T follicular helper cell (primary cell): ENCODE measurements at places on chromosomes 2 and 18.

DNA sequence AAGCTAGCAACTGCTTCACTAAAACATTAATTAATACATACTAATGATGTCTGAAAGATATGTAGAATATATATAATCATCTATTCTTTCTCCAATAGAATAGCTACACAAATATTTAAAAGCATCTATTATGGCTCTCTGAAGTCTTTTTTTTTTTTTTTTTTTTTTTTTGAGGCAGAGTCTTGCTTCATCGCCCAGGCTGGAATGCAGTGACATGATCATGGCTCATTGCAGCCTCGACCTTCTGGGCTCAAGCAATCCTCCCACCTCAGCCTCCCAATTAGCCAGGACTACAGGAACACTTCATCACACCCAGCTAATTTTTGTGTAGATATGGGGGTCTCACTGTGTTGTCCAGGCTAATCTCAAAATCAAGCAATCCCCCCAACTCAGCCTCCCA is 120.4 kb upstream of the KYNU start:
- DNase-seq = no peak

DNA sequence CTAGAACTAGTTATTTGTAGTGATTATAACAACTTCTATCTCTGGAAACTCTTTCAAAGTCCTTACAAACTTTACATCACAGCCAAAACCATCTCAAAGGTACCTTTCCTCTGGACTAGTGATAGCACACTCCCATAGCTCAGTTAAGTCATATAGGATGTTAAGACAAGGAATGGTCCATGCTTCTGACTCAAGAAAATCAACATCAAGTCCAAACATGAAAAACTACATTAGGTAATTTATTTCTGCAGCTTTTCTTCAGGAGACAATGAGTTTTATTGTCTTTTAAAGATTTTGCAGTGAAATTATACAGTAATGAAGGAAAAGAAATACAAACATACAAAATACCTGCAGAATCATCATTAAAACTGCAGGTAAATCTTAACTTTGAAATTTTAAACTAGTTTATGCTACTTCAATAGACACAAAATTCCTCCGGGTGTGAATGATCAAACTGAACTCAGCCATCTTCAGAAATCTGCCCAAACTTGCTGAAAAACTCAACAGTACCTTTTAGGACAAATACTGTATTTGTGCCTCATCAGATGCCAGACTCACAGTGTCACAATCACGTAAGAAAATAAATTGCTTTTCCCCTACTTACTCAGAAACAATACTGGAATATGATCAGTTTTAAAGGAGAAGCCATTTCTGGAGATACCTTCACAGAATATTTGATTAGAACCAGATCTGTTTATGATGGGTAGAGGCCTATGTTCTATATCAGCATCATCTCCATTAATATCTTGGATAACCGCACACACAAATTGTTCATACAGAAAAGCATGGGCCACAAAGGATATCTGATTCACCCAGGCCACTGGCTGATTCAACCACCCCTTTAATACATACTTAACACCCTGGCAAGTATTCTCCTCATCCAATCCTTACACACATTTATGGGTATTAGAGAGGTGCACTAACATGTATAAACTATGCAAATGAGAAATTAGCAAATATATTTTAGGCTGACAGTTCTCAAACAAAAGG is 2.6 kb downstream of the TMEM131 start:
- DNase-seq = no peak

DNA sequence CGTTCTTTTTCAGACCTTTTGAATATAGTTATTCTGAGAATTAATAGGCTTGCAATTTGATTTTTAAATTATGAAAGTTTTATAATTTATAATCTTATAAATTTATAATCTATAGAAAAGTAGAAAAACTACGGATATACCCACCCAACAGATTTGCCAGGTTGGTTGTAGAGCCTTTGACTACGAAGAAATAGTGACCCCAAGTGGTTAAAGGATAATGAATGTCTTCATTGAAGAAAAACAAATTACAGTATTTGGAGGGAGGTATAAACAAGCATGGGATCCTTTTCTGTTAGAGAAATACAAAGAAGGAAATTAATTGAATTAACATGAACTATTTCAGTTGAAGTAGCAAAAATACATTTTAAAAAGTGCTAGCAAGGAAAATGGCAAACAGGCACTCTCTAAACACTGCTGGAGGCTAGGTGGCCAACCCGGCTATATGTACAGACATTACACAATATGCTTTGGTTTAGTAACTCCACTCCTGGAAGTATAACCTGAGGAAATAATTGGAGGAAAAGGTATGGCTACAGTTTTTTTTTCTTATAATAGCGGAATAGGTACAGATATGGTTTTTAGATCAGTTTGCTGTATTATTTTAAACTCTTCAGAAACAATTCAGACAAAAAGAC is 110.9 kb downstream of the MIB1 start:
- DNase-seq = no peak

GRCh38 chr2:232672588-232672987 is 24.5 kb upstream of the GIGYF2 start:
- DNase-seq = no peak

GRCh38 chr2:115277366-115277765 is 834.9 kb downstream of the DPP10 start:
- DNase-seq = no peak

- no peak for DNase-seq
These were observed 1651.8 kb downstream of the DPP10 start for GRCh38 chr2:116094196-116094595.

DNA sequence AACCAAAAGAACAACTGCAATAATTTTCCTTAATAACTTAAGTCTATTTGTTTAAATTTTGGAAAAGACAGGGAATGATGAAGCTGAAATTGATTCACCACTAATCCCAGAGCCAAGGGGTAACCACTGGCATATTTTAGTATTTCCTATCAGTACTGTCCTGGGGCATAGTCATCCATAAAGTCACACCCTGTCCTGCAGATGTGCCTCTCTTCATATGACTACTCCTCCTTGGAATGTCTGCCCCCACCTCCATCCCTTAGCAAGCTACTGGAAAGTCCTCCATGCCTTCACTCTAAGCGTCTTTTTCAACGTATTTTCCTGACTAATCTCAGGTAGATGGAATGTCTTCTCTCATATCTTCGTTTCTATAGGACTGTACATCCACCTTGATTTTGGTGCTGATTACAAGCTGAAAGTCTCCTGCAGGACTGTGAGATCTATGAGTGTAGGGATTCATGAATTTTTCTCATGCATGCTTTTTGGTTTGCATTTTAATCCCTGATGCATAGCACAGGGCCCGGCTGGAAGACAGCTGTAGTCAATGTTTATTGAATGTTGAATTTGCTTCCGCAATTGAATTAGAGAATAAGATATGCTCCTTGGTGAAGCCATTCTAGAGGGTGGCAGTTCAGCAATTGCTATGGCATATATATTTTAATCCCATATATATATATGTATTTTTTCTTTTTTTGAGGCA is 85.6 kb downstream of the MOGAT1 start:
- DNase-seq = no peak

GRCh38 chr18:55264108-55264507 is 304.8 kb upstream of the CCDC68 start:
- no peak for DNase-seq

GRCh38 chr18:48123324-48123723 is 192.9 kb upstream of the SMAD2 start:
- no peak for DNase-seq

GRCh38 chr2:221293949-221294742 is 278.0 kb downstream of the EPHA4 start:
- no peak for DNase-seq

DNA sequence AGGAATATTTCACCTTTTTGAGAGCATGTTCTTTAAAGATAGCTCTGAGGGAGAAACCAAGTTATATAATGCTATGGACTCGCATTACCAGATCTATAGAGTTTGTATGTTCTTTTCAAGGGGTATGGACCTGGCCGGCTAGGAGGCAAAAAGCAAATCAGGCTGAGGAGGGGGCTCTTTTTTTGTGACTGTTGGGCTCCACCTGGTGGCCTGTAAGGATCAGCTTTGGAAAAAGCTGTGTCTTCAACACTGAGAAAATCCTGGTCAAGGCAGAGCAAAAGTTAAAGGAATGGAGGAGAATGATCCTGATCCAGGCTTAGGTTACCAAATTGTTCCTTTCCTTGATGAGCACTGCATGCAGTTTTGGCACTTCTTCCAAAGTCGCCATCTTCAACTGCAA is 180.5 kb downstream of the DIS3L2 start:
- no peak for DNase-seq

GRCh38 chr2:100776445-100776844 is 43.5 kb upstream of the NPAS2 start:
- DNase-seq = no peak

DNA sequence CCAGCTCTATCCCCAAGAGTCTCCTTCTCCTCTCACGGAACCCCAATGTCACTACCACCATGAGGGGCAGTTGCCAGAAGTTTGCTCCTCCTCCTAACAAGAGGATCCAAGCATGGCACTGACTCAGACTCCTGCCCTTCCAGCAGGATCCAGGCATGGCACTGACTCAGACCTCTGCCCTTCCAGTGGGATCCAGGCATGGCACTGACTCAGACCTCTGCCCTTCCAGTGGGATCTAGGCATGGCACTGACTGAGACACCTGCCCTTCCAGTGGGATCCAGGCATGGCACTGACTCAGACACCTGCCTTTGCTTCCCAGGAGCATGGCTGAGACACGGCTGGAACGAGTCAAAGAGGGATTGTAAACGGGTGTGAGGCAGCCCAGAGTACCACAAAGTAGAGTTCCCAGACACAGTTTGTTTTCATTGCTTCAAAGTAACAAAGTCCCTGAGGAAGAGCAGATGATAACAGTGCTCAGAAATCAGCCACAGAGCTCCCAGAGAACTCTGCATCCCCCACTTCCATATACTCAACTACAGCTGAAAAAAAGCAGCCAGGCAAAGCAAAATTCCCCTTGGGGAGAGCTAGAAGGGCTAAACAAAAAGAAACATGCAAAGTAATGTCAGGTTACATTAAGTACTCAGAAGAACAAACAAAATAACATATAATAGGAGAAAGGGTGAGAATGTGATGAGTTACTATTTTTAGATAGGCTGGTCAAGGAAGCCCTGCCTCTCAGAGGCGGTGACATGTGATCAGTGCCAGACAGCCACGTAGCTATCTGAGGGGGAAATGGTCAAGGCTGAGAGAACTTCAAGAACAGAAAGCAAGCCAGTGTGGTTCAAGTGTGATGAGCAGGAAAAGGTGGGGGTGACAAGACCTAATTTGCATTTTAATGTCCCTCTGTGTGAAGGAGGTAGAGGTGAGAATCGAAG is 3.0 kb downstream of the BUB1 start:
- no peak for DNase-seq

DNA sequence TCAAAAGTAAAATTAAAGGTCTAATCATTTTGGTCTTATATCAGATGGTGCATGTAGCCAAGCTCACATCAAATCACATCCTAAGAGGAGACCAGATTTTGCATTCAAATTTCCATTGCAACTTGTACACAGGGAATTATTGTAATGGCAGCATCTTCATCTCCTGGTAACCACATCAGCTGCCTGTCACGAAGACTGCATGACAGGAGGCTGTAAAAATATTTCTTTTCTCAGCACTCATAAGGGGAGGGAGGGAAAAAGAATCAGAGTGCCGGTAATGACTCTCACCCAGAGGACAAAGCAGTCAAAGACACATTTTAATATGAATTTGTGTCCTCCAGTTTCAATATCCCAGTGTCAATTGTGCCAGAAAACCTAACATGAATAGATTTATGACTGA is 216.7 kb downstream of the TMEM163 start:
- no peak for DNase-seq

GRCh38 chr18:12819322-12819721 is 64.7 kb downstream of the PTPN2 start:
- DNase-seq = no peak

DNA sequence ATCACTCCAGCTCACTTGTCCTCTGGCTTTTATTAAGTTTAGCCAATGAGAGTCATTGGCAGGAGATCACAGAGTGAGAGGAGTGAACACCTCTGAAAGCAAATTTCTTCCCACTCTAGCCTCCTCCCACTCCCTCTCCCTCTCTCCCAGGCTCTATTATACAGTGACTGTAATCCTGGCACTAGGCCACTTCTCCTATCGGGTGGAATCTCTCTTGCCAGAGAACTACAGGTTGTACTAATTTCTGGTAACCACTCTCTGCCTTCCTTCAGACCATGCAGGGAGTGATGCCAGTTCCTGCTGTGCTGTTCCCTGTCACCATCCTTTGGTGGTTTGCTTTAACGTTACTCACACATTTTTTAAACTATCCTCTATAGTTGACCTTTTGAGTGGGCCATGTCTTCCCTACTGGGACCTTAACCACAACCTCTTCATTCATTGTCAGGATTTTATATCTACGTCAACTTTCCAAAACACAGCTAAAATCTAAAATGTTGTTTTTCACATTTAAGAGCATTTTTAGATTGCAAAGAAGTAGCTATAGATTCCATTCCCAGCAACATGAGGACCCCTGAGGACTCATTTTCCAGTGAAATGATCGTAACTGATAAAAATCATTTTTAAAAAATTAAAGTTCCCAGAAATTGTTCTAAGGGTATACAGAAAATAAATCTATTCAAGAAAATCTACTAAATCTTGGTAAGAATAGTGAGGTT is 217.1 kb downstream of the MREG start:
- DNase-seq = no peak

GRCh38 chr2:178700922-178701342 is 106.3 kb downstream of the TTN start:
- DNase-seq = no peak

DNA sequence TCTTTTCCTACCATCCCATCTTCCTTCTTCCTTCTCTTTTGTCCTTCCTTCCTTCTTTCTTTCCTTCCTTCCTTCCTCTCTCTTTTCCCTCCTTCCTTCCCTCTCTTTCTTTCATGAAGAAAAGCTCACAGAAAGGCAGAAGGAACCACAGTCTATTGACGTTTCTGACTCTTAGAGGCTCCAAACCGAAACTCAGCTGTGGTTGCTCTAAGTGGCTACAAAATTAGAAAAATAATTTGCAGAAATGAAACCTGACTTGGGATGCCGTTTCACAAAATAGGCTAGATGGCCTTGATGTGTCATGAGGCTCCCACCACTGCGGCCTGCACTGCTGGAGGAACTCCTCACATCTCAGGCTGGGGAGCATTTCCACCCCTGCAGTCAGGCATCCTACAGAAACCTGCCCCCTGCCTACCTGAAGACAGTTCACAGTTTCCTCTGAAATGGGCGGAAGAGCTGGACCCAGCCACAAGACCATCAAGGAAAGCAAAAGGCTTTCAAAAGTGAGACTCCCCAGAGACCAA is 165.6 kb downstream of the SMAD7 start:
- DNase-seq = no peak

DNA sequence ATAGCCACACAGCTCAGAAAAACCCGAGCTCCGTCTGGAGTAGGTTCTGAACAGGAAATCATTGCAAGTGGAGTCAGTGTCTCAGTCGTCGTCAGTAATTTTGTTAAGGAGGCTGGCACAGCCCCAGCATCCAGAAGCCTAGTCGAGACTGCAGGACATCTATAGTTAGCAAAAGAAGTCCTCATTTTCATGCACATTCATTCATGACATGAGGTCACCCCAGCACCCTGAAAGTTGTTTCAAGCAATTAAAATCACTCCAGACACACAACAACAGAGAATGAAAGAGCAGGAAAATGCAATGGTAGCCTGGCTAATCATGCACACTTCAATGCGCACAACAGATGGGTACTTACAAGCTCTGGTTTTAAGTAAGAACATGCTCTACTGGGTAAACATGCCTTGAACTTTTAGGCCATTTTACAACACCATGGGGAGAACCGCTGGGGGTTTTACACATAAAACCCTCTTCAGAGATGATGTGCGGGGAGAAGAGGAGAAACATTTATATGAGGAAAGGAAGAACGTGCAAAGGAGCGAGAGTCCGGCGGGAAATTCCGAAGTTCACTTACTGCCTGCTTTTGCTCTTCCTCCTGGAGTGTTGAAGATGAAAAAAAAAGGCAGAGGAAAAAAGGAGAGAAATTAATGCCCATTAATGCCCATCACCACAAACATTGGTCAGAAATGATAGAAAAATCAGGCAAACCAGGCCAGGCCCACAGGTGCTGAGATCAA is 77.4 kb upstream of the DNMT3A start:
- DNase-seq = no peak
